Esophagus muscularis mucosa (tissue), 4 donors: ENCODE measurements at places on chromosomes 4 and X.

GRCh38 chr4:63361628-63362027 is 1047.6 kb downstream of the TECRL start:
- DNase-seq = no peak

- no peak for DNase-seq
Observed at GRCh38 chr4:18616720-18617119, 595.2 kb upstream of the LCORL start.

DNA sequence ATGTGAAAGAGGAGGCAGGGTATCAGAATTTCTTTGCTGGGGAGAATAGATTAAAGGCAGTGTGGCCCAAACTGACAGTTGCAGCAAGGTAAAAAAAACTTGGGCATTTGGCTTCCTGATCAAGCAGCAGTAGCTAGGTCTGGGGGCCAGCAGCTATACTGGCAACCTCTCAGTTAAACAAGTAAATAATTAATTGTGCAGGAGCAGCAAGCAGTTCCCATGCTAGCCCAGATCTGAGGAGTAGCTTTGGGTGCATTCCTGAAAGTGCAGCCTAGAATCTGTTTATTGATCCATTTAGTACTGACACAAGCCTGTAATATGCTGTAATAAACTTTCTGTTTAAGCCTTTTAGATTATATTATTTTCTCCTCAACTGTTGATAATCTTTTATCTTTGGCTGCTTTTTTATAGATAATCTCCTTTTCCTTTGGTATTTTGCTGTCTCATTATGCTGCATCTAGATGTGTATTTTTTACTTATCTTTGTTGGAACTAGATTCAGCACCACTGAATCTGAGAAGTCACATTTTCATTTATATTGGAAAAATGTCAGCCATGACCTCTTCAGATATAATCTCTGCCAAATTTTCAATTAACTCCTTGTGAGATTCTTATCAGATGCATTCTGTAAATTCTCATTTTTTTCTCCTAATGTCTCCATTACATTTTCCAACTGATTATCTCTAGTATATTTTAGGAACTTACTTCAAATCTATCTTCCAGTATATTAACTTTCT is 276.3 kb downstream of the STPG2 start:
- DNase-seq = no peak

DNA sequence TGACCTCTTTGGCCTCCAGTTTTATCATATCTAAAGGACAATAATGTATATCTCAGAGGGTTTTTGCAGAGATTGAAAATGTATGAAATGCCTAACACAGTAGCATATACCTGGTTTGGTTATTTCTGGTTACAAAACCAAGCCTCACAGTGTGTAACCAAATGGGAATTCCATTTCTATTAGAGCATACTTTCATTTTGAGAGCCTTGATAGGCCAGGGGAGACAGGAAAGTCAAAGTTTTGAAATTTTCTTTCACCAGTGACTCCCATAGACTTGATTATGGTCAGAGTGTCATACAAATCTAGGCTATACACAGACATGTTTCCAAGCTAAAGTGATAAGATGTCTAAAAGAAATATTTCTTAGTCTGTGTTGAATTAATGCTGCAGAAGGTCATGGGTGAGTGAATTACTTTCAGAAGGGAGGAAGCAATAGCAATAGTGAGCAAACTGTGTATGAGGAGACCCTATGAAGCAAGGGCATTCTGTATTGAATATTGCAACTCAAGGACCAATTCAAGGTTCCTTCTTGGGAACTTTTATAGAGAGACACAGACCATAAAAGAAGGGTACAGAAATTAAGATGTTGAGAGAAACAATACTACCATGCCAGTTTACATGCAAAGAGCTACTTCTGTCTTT is 151.1 kb downstream of the PDE5A start:
- no peak for DNase-seq

GRCh38 chrX:19624739-19625138 is 109.4 kb upstream of the MAP3K15 start:
- DNase-seq = no peak

- DNase-seq = peak; percentile 60
Observed at GRCh38 chr4:182238355-182238931, 4.8 kb upstream of the TENM3 start.
